ENCODE measurements at places on chromosomes 4 and X.
A peak's percentile ranks its signal among the peaks of the same experiment; 100 is the strongest.

GRCh38 chr4:184616633-184617551 is 32.4 kb downstream of the CASP3 start:
- DNase-seq: no peak

GRCh38 chrX:13376857-13377549 is 57.1 kb upstream of the ATXN3L start:
- DNase-seq: peak; percentile 21

- DNase-seq: no peak
Observed at GRCh38 chr4:61149278-61149677, 50.8 kb upstream of the ADGRL3 start.

- DNase-seq: no peak
Observed at GRCh38 chr4:136881666-136882065, 650.6 kb downstream of the PCDH18 start.

GRCh38 chr4:26410385-26411293 is 79.6 kb downstream of the CCKAR start:
- DNase-seq: peak; percentile 12

DNA sequence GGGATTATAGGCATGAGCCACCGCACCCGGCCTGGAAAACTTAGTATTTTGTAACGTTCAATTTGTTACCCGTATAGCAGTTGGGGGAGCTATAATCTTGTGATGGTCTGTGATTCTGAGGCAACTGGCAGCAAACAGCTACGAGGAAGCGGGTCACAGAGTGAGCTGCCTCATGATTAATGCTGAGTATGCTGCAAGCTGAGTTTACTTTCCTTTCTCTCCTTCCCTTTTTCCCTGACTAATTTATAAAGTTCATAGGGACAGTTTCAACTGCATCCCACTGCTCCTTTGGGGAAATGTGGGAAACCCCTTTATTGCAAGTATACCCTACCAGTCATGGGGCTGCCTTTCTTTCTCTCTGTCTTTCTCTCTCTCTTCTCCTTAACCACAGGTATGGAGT is 17.7 kb upstream of the ELOVL6 start:
- DNase-seq: no peak

DNA sequence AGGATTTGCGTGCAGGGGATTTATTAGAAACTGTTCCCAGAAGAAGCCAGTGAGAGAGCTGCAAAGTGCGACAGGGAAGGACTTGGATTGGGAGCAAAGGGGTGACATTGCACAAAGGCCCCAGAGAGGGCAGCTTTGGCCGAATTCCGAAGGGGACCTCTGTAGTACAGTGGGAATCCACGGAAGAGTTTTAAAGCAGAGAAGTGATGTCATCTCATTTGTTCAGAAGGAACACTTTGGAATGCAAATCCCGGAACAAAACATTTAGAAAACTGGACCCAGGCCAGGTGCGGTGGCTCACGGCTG is 71.7 kb downstream of the FAM184B start:
- no peak for DNase-seq

GRCh38 chr4:186644311-186644638 is 79.4 kb downstream of the FAT1 start:
- no peak for DNase-seq

- no peak for DNase-seq
Observed at GRCh38 chr4:107292979-107293378, 256.9 kb upstream of the DKK2 start.

DNA sequence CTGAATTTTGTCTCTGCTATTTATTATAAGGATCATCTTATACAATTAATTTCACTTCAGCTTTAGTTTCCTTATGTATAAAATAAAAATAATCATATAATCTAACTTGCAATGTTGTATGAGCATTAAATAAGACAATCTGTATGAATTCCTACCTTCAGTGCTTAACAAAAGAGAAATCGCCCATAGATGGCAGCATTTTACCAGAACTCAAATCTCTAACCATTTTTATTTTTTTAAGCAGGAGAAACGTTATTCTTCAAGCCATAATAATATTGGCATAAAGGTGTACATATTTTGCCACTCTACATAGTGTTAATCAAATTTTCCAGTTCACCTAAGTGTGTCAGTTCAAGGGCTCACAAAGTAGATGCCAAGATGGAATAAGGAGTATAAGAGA is 78.8 kb downstream of the TMEM47 start:
- peak; percentile 0 for DNase-seq

DNA sequence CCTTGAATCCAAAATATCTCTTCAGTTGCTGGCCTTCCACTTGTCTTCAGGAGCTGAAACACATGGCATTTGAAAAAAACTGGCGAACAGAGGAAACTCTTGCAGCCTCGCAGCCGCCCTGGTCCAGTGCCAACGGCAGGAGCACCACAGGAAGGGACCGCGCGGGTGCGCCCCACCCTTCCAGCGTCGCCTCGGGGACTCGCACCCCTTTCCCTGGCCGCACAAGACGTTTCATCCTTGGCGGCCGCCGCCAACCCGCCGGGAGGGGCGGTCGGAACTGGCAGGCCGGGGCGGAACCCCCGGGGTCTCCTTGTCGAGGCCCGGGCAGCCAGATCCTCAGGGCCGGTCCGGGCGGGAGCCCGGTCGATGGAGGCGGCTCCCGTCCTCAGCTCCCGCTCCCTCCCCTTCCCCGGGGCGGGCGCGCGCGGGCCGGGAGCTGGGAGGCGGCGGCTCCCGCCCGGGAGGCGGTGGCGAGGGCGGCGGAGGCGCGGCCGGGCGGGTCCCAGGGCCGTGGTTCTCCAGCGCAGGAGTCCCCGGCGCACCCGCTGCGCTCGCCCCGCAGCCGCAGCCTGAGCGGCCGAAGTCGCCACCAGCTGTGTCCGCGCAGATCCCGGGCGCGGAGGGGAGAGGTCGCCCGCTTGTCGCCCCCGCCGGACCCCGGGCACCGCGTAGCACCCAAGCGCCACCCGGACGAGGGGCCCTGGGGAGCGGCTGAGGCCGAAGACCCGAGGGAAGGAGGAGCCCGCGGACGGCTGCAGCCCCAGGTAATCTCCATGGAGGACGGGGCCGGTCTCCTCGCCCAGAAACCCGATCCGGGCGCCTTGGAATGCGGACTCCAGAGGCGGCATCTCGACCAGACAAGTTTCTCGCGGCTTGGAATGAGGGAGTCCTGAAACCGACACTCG is 886 bp upstream of the NDST3 start:
- DNase-seq: no peak

DNA sequence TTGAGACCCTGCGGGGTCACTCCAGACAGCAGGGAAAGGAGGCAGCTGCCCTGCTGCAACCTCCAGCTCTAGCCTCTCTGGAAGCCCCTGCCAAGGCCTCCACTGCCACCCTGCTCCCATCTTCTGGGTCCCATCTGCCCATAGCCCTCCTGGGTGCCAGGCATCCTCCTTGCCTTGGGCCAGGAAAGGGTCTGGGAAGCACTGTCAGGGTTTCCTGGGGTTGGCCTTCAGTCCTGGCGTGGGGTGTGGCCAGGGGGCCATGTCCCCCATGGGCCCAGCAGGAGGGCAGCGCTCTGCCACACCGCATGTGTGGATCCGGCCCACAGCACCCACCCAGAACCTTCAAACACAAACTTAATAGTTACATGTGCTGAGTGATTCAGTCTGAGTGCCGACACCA is 3.4 kb upstream of the CPLX1 start:
- no peak for DNase-seq

DNA sequence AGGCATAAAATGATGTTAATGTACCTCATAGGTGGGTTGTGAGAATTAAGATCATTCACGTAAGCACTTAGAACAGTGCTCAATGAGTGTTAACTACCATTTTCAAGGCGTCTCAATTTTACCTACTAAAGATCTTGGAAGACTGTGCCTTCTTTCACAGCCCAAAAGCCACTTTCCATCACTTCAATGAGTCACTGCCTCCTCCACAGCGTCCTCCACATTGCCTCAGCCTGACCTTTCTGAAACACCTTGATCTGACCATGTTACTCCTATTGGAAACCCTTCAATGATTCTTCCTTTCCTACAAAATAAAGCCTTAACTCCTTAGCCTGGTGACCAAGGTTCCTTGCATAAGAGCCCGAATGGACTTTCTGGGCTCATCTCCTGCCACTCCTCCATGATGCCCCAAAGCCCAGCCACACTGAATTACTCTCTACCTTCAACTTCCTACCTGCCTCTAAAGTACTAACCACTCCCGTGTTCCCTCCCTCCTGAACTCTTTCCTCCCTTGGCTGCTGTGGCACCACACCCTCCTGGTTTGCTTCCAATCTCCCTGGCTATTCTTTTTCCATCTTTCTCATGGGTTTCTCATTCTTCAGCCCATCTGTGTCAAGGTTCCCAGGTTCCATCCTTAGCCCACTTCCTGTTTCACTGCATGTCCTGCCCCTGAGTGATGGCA is 22.1 kb downstream of the SLC25A53 start:
- no peak for DNase-seq

DNA sequence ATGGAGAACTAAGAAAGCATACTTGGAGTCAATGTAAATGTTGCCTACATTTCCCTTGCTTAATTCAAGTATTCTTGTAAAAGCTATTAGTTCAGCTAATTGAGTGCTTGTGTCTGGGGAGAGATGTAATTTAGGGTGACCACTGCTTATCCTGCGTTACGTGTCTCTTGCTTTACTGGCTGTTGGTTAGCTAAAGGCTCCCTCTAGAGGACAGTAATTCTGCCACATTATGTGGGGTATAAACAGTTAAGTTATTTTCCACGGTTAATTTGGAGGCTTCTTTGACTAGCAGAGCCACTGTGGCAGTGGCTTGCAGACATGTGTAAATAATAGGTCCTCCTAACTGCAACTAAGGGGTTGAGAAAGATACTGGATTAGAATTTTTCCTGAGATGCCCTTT is 25.3 kb upstream of the NAF1 start:
- DNase-seq: no peak

GRCh38 chr4:177569434-177569833 is 127.2 kb upstream of the AGA start:
- DNase-seq: no peak

- no peak for DNase-seq
Observed at GRCh38 chr4:109649872-109650271, 53.4 kb downstream of the CASP6 start.

GRCh38 chr4:171880136-171880535 is 66.9 kb downstream of the GALNTL6 start:
- peak; percentile 49 for DNase-seq

DNA sequence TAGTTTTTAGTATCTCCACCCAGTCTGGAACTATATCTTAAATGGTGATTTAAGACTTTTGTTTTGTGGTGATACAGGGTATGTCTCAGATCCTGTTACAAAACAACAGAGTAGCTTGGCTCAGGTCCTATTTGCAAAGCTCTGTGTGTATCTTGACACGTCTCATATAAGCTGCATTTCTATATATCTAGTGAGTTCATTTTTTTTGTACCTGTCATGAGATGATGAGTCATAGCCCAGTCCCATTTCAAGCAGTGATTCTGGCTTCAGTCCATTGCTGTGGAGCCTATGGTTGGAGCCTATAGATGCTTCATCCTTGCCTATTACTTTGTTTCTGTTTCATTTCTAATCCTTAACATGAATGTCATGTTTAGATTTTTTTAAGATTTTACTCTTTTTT is 23.0 kb downstream of the GRXCR1 start:
- DNase-seq: no peak

Data from urothelium cell line (cell line).